ENCODE measurements at places on chromosomes 11 and 22.

DNA sequence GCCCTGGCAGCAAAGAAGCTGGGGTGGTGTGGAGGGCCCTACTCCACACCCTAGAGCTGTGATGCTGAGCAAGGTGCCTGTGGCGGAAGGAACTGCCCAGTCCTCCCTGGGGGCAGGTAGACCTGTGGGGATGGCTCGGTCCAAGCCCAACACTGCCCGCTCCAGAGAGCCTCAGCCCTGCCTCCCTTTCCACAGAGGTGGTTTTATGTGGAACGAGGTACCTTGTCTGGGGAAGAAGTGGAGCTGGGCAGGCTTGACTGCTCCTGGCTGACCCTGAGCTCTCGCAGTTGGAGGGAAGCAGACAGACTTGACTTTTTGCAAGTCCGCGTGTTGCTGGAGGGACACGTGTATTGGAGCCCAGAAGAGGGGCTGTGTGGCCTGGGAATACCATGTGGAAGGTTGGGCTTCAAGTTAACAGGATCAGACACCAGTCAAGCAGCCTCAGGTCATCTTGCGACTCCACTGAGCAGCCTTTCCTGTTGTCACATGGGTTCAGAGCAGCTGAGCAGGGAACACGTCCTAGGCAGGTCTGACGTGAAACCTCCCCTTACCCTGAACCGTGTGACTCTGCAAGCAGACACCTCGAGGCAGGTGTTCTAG is 117.7 kb downstream of the CACNA1I start:
- DNase-seq = no peak

GRCh38 chr11:61056571-61056970 is 45.7 kb upstream of the CD5 start:
- DNase-seq = no peak

DNA sequence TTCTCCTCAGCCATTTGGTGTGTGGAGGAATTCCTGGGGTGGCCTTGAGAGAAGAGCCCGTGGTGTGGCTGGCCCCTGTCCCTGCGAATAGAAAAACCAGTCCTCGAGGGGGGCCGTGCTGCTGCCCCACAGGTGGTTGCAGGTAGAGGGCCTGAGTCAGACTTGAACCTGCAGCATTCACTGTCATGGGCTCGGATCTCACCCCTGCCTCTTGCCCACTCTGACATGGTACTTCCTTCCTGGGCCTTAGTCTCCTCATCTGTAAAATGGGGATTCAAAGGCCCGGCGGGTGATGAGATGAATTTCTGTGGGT is 19.4 kb downstream of the TRMU start:
- no peak for DNase-seq

DNA sequence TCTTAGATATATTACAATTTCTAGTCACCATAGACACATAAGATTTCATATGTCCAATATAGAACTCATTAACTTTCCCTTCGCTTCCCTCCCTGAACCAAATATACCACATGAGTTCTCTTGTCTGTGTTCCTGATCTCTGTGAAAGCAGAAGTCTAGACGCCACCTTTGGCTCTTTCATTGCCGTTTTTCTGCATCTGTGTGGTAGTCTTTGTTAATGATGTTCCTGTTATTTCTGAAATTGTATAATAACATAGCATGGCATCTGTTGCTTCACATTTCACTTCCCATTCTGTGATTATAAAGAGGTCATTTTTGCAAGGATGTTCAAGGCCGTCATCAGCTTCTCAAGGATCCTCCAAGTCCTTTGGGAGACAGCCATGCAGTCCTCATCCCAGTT is 58.5 kb downstream of the NCAM1 start:
- no peak for DNase-seq

- DNase-seq = no peak
These were observed 76.2 kb downstream of the ZBTB16 start for GRCh38 chr11:114135737-114136151.

DNA sequence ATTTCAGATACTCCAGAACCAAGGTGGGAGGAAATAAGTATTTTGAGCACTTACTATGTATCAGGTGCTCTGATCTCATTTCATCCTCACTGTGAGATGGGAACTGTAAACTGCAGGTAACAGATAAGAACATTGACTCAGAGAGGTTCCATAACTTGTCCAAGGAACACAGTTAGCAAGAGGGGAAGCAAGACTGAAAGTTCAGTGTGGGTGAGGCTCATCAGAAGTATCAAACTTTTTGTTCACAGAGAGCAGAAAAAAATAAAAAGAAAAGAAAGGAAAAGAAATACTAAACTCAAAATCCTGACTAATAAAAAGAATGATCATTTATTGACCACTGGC is 37.1 kb downstream of the RAB30 start:
- no peak for DNase-seq

DNA sequence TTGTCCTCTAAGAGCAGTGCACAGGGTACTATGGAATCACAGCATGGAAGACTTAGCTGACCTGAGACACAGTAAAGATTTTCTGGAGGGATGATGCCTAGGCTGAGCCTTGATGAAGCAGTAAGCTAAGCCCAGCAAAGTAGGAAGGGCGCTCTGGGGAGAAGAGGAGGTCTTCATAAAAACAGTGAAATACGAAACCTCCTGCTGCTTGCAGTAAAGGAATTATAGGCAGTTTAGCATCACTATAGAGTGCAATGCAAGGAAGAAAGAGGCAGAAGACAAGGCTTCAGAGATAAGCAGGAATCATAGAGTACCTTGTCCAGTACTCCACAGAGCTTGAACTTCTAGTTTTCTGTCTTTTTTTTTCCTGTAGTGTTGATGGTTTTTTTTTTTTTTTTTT is 555.7 kb upstream of the CADM1 start:
- no peak for DNase-seq

- no peak for DNase-seq
These were observed 1425.1 kb downstream of the BRD1 start for GRCh38 chr22:48402591-48403031.

DNA sequence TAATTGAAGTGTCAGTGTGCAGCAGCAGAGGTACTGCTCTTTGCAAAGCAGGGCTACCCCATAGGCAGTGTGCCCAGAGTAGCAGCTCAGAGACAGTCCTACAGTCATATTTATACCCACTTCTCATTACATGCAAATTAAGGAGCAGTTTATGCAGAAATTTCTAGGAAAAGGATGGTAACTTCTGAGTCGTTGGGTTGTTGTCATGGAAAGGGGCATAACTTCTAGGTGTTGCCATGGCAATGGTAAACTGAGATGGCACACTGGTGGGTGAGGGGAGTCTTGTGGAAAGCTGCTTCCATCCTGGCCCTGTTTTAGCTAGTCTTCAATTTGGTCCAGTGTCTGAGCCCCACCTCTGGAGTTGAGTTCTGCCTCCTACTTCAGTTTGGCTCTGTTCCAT is 77.4 kb downstream of the MN1 start:
- DNase-seq = no peak

GRCh38 chr11:72856551-72857345 is 42.5 kb downstream of the ATG16L2 start:
- no peak for DNase-seq

GRCh38 chr22:22604326-22605073 is 39.9 kb upstream of the GGTLC2 start:
- DNase-seq = no peak

GRCh38 chr11:923691-924405 is 1.8 kb upstream of the AP2A2 start:
- DNase-seq = no peak

GRCh38 chr11:134034496-134035381 is 34.1 kb upstream of the JAM3 start:
- peak; percentile 67 for DNase-seq

DNA sequence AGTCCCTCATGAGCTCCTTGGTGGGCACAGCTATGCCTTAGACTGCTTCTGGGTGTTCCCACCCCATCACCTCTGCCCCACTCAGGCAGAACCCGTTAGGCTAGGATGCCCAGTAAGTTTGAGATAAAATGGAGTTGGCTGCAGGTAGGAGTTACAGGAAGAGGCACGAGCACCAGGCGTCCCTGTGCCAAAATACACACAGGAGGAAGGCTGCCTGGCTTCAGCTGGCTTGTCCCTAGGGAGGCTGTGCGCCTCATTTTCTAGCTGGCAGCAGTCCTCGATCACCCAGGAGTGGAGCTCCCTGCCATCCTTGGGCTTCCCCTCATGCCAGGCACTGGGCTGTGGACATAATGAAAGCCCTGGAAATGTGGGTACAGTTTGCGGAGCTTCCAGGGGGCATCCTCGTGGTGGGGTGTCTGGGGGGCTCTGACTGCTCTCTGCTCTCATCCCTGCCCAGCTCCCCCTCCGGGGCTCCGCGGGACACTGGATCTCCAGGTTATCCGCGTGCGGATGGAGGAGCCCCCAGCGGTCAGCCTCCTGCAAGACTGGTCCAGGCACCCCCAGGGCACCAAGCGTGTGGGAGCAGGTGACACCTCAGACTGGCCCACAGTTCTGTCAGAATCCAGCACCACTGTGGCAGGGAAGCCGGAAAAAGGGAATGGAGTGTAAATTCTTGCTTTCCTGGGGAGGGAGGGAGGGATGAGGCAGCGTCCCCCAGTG is 12.3 kb upstream of the MARK2 start:
- no peak for DNase-seq

DNA sequence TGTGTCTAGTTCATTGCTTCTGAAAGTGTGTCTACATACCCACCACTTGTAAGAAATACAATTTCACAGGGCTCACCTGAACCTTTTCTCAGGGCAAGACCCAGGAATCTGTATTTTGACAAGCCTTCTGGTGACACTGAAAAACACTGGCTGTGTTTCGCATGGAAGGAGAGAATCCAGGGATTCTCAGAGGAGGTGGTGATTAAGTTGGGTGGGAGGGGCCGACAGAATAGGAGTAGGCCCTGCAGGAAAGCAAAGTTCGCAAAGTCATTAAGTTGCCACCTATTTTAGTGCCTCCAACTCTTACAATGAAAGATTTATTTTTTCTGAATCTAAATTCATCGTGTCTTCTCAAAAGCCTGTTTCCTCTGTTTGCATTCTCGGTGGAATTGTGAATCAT is 186.8 kb downstream of the FAT3 start:
- no peak for DNase-seq

DNA sequence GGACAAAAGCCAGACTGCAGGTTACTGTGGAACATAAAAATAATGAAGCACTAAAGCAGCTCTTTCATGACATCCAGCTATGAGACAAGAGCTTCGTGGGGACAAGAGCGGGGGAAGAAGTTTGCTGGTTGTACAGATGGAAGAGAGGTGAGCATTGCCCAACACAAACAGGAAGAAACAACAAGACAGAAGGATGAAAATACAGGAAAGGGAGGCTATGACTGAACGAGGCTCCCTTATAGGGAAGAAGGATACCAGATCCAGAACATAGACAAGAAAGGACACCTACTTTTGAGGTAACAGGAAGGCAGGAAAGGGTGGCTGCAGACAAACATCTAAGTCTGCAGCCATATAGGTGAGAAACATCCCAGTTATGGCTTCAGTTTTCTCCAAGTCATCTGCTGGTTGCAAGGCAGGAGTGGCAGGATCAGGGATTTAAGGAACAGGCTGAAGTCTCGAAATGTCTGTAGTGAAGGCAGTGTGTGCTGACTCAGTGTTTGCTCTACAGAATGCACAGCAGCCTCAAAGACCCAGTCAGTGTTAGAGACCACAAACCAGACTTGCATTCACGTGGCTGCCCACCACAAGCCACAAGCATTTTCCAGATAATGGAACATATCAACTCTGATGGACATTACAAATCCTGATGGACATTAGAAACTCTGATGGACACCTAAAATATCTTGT is 1.9 kb downstream of the CLTCL1 start:
- DNase-seq = peak; percentile 64

DNA sequence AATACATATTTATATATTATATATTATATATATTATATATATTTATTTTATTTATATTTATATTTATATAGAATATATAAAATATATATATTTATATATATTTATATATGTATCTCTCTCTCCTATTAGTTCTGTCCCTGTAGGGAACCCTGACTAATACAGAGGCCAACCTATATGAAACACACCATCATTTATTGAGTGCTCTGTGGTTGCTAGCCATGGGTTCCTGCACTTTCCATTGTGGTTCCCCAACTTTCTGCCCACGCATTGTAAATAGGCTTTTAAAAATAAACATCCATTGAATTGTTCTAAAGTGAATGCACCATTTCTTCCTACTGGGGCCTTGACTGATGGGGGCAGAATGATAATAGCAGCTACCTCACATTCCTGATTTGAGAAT is 93.8 kb upstream of the SESN3 start:
- no peak for DNase-seq

DNA sequence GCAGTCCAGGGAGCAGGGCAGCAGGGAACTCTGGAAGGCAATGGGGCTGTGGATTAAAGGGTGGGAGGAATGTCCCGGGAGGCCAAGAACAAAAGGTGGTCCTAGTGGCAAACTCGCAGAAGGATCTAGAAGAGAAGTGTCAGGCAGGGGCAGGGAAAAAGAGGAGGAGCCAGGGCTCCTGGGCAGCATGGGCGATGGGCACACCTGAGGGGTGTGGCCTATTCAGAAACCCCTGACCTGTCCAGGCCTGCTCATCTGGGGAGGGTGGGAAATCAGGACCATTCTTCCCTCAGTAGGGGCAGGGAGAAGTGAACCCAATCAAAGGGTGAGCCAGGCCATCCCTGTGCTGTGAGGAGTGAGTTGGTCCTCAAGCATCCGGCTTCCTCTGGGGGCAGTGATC is 108.6 kb downstream of the TRIM29 start:
- DNase-seq = no peak

DNA sequence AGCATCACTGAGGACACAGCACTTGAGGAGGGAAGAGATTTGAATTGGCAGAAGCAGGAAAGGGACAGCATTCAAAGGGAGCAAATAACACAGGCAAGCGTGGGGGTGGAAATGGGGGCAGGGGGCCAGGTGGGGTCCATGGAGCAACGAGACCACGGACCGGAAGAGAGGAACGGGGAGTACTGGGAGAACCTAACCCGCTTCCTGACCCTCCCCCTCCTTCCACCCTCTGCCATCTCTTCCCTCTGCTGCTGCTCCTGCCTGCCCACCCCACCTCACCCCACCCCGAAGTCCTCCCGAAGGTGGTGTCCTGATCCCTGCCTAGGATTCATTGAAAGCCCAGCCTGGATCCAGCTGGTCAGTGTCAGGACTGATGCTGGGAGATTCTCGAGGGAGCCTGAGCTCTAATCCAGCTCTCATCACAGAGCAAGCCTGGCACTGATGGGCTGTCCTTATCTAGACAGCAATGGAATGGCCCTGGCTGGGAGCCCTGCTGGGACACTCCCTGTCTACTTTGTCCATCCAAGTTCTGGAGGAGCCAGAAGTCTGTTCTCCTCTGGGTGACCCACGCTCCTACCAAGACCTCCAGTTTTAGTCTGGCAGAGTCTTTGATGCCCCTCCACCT is 105.0 kb downstream of the TRIM29 start:
- DNase-seq = no peak

DNA sequence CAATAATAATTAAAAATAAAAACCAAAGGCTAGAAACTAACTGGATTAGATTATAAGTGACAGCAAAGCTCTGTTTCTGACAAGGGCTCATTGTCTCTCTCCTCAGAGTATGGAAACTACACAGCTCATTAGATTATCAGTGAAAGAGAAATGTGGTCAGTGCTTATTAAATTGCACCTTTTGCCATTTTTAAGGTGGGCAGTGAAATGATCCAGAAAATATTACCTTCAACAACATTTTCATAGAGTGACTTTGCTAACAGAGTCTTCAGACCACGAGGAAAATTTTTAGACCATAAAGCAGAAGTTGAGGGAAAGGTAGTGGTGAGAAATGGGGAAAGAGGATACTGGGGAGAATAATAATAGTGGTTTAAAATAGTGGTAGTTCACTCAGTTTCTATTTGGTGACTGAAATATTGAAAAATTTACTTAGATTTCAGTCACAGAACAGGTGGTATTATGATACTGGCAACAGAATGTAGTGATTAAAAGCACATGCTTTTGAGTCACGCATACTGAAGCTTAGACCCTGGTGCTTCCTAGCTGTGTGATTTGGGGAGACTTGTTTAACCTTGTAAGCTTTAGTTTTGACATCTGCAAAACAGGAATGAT is 684.0 kb upstream of the CCDC90B start:
- no peak for DNase-seq

GRCh38 chr11:78050964-78051831 is 12.5 kb upstream of the THRSP start:
- no peak for DNase-seq

Measured in activated CD4-positive, alpha-beta T cell treated with anti-CD3 and anti-CD28 coated beads, Interleukin-2, amount 10 ng/mL, durations not matched to agents 24 days and 14 days (primary cell).